ENCODE measurements at places on chromosomes 1 and 21.

GRCh38 chr1:229582011-229582694 is 23.6 kb upstream of the ABCB10 start:
- DNase-seq: no peak

DNA sequence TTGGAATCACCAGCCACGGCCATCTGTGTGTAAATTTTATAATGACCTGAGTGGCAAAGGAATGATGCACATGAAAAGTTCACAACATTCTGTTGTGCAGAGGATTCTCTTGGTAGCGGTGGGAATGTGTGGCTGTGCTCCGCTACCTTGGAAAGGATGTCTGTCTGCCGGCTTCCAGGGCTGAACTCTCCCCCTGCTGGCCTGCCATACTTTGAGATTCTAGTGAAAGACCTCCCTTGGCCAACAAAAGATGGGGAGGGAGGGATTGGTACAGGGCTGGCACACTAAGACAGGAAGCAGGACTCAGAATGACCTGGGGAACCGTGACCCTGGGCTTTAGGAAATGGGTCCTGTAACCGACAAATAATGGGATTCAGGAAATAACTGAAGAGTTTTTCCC is 194.5 kb upstream of the PLD5 start:
- DNase-seq: no peak

GRCh38 chr1:206684478-206685333 is at the start of gene MAPKAPK2:
Gene MAPKAPK2, plus strand, starts transcription at chr1:206684905. Its CDS starts 325 bp downstream, at chr1:206685230.
- DNase-seq: no peak

GRCh38 chr1:4563586-4563985 is 90.8 kb upstream of the AJAP1 start:
- DNase-seq: no peak

- no peak for DNase-seq
These were observed 21.3 kb downstream of the COL6A2 start for GRCh38 chr21:46119144-46119636.

DNA sequence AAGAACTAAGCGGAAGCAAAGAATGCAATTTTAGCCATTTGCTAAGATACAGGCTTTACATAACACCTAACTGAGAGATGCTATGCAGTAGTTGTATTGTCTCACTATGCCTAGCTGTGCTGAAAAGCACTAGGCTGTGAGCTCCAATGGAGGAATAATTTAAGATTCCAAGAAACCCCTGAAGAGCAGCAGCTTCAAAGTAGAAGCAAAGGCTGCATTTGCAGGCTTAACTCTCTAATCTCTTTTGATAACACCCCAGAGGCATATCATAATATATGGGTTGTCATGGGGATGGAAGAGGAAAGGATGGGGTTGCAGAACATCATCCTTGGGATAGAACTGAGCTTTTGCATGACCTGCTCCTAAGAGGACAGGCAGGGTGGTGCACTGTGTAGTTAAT is 102.0 kb downstream of the ERG start:
- no peak for DNase-seq

- DNase-seq: no peak
These were observed 8.8 kb downstream of the KCND3 start for GRCh38 chr1:111980686-111981085.

DNA sequence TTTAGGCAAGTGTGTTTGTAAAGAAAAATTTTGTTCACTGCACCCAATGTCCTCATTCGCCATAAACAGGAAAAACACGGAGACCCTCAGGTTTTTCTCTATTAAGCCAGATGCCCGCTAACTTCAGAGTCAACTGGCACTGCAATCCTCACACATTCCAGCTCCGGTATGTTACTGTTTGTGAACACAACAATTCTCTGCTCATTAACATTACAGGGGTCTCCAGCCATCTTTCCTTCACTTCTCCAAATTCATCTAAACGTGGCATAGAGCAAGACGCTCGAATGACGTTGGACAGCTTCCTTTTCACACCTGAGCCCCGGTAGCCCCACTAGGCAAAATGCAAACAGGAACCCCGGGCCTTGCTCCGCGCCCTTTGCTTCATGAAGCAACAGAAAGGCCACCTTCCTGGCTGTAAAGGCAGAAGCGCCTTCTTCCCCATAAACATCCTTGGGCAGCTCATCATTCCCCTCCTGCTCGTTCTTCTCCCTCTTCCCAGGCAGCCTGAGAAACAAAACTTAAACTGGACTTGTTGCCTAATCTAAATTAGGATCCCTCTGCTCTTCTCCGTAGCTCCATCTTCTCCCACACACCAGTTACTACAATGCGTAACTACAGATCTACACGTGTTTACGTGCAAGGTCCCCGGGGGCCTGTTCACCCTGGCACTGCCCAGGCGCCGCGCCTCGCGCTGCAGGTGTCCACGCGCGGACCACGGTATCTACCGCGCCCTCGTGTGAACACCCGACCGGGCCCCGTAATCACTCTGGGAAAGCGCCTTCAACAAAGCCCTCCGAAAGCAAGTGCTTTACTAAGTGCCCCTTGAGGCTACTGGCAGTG is 1.2 kb downstream of the LBR start:
- no peak for DNase-seq

DNA sequence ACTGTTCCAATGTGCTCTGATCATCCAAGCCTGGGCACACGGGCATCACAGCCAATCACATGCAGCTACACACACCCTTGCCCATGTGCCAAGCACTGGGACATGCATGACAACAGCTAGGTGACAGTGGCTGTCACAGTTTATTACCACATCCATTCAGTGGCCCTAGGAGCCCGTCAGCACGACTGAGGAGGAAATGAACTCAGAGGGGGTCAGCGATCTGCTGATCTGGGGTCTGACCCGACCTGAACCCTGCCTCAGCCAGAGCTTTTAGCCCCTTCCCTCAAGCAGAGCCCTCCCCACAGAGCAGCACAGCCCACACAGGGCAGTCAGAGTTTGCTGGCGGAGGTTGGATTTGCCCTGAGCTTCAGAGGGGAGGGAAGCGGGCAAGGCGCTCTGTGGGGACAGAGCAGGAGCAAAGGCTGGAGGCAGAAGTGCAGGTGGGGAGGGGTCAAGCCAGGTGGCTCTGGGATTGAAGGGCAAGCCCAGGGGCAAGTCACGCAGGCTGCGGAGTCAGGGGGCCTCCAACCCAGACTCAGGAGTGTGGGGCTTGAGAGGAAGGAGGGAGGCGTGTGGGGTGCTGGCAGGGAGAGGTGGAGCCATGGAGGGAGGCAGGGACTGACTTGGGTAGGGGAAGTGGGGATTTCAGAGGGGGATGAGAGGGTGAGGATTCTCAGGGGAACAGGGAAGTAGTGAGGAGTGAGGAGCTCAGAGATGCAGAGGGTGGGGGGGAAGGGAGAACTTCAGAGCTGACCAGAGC is 10.4 kb downstream of the SH3BGRL3 start:
- no peak for DNase-seq

GRCh38 chr21:32917362-32918135 is 108.2 kb upstream of the OLIG2 start:
- no peak for DNase-seq

DNA sequence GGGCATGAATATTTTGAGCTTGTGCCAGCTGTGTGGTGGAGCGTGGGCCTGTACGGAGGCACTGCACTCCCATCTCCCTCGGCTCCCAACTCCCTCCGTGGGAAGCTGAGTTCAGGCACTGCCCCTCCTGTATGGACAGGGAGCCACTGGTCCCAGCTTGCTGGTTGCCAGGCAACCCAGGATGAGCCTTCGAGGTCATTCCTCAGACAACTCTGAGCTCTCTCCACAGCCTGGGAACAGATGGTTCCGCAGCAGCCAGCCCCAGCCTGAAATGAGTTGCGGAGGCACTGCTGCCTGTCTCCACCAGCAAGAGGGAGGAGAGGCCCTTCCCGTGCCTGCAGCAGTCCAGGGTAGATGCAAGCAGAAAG is 58.4 kb upstream of the TENT5B start:
- no peak for DNase-seq

- DNase-seq: no peak
These were observed 47.4 kb downstream of the OLIG1 start for GRCh38 chr21:33117101-33117888.

- DNase-seq: no peak
These were observed 86.7 kb downstream of the PROX1 start for GRCh38 chr1:214074477-214074876.

DNA sequence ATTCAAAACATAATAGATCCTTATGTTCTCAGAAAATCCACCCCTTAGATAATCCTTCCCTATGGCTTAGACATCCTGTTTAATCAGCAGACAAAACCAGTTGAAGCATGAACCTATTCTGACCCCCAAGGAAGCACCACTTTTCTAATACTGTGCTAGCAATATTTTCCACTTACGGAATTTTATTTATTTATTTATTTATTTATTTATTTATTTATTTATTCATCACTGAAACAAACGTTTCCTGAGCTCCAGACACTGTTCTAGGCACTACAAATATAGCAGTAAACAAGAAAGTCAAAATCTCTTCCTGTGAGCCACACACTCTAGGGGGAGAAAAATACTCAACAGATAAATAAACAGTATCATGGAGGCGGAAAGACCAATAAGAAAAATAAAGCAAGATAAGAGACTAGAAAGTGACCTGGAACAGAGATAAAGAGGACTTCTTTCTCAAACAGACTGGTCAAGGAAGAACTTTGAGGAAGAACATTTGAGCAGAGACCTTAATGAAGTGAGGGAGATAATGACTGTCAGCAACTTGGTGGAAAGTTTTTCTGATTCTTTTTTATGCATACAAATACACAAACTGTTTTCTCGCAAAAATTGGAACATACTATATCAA is 145.5 kb upstream of the POGK start:
- no peak for DNase-seq

GRCh38 chr1:80282536-80282935 is 1276.0 kb upstream of the ADGRL4 start:
- no peak for DNase-seq

DNA sequence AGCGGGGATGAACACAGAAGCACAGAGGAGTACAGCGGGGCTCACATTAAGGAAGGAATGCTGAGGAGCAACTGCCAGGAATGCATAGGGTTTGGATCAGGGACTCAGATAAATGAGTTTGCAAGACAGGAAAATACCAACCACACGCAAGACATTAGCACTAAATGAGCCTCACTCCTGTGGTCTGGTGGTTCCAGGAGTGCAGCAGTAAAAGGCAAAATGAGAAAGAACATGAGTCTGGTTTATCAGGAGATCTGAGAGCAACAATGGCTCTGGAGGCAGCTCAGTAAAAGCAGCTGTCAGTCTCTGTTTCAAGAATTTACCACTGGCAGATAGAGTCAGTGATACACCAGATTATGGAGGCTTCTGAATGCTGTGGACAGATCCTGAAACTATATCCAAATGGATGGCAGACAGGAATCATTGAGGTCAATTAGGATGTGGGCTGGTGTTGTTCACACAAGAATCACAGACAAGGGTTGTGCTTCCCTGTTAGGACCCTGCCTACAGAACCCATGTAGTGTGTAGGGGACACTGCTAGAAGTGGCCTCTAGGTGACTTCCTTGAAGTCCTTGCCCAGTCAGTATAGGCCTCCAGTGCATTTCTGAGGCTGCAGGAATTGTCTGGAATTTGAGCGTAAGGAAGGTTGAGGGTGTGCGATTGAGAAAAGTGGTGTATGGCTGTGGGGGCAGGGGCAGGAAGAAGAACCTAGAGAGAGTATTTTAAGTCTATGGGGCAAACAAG is 50.3 kb downstream of the CASQ2 start:
- DNase-seq: no peak

DNA sequence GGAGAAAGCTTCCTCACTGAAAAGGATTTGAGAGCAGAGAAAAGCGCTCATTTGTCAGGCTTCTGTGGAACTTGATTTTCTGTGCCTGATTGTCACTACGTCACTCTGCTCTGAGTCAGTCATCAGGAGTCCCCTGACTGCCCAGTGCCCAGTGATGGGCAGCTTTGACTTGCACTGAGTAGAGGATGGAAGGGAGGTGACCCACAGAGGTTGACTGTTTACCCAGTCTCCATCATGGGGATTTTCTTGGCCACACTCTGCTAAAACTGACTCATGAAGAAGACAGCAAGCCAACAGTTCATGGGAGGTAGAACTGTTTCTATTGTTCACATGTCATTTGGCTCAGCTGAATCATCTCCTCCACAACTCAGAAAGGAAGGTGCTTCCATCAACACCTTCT is 82.1 kb upstream of the DUSP10 start:
- no peak for DNase-seq

DNA sequence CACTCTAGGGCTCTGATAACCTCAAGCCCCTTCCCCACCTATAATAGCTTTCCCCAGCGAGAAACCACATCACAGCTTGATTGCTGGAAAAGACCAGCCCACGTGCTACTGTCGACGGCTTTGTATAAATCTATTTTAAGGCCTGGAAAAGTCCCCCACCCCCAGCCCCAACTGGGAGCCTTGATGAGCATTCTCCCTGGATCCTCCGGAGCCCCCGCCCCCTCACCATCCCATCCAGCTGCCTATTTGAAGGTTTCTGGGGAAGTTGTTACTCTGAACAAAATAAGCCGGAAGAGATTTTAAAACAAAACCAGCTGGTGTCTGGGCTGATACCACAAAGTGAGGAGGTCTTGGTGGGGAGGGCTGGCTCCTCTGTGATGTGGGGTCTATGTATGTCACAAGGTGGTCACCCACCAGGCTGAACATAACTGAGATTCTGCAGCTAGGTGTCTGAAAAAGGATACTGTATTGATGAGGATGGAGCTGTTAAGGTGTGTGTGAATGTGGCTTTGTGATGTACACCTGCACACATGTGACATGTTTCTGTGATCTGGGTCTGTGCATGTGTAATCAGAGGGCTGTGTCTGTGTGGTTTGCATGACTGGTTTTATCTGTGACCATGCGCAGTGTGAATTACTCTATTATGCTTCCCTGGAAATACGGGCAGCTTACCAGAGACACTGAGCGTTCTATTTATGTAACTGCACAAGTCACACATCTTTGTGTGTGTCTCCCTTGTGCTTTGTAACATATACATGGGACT is 25.0 kb downstream of the RIMS3 start:
- no peak for DNase-seq

Measured in HS-27A (cell line).